Ovary (tissue), 10 donors: ENCODE measurements at places on chromosomes 16 and 17. TPM values are rescaled to one million over a fixed set of nuclear protein-coding genes. Genes with fewer than 3 reads are reported as not detected.

Gene TEFM
- 13.2 TPM for polyA plus RNA-seq

Gene KRTAP3-2
- polyA plus RNA-seq = not detected

Gene ZFHX3
- 6.5 TPM for polyA plus RNA-seq

Gene IL17C
- not detected for polyA plus RNA-seq

Gene CFAP52
- 0.18 TPM for polyA plus RNA-seq

Gene OMG
- 1.9 TPM for polyA plus RNA-seq

Gene FOXJ1
- polyA plus RNA-seq = 0.23 TPM

Gene CEMP1
- polyA plus RNA-seq = 0.33 TPM

Gene NME3
- polyA plus RNA-seq = not detected

Gene C16orf54
- 1.7 TPM for polyA plus RNA-seq

Gene HCFC1R1
- 82.0 TPM for polyA plus RNA-seq

Gene HSF4
- polyA plus RNA-seq = 9.9 TPM

Gene SP6
- 1.1 TPM for polyA plus RNA-seq

Gene PPP1R27
- 0.22 TPM for polyA plus RNA-seq

Gene TP53TG3B
- polyA plus RNA-seq = 0.38 TPM

Gene CCL23
- polyA plus RNA-seq = 3.7 TPM

Gene ABCC3
- 14.2 TPM for polyA plus RNA-seq

Gene TBC1D28
- not detected for polyA plus RNA-seq

Gene SCGB1C2
- not detected for polyA plus RNA-seq

Gene ARHGAP44
- 6.9 TPM for polyA plus RNA-seq

Gene MYH2
- polyA plus RNA-seq = 0.25 TPM

Gene TNFRSF17
- polyA plus RNA-seq = 0.52 TPM

Gene CNTD1
- polyA plus RNA-seq = 0.36 TPM

Gene ARL16
- polyA plus RNA-seq = 55.5 TPM

Gene GAS7
- 7.1 TPM for polyA plus RNA-seq

Gene RHBDF2
- polyA plus RNA-seq = 3.3 TPM

Gene TBC1D16
- polyA plus RNA-seq = 11.9 TPM

Gene PRSS33
- not detected for polyA plus RNA-seq

Gene NPIPA3
- polyA plus RNA-seq = 1.3 TPM

Gene SEZ6L2
- 2.9 TPM for polyA plus RNA-seq

Gene IRX5
- 1.6 TPM for polyA plus RNA-seq

Gene EVPLL
- polyA plus RNA-seq = not detected

Gene ZNF19
- polyA plus RNA-seq = 4.0 TPM

Gene SLC16A6
- 1.1 TPM for polyA plus RNA-seq

Gene SLC6A4
- polyA plus RNA-seq = not detected

Gene IQCK
- 16.5 TPM for polyA plus RNA-seq

Gene CACNG3
- polyA plus RNA-seq = not detected

Gene PLCD3
- polyA plus RNA-seq = 59.3 TPM

Gene CIITA
- polyA plus RNA-seq = 3.8 TPM

Gene NPIPA7
- polyA plus RNA-seq = 10.5 TPM

Gene GRIN2A
- polyA plus RNA-seq = 0.72 TPM

Gene C16orf95
- polyA plus RNA-seq = 1.6 TPM

Gene NPTX1
- polyA plus RNA-seq = 0.18 TPM

Gene MVD
- polyA plus RNA-seq = 9.2 TPM

Gene TMEM238L
- not detected for polyA plus RNA-seq

Gene OSGIN1
- polyA plus RNA-seq = 5.5 TPM

Gene GJD3
- polyA plus RNA-seq = not detected

Gene ASGR2
- polyA plus RNA-seq = 0.37 TPM

Gene STX1B
- 0.36 TPM for polyA plus RNA-seq

Gene IRF8
- polyA plus RNA-seq = 2.3 TPM

Gene GDPD3
- 3.7 TPM for polyA plus RNA-seq

Gene RAB26
- 0.50 TPM for polyA plus RNA-seq

Gene CCL2
- 50.9 TPM for polyA plus RNA-seq

Gene CBLN1
- polyA plus RNA-seq = 1.7 TPM

Gene HOXB2
- polyA plus RNA-seq = 9.1 TPM

Gene FNDC8
- not detected for polyA plus RNA-seq

Gene TBC1D3E
- polyA plus RNA-seq = not detected
